ENCODE measurements at places on chromosomes 12 and 14.
A peak's percentile ranks its signal among the peaks of the same experiment; 100 is the strongest.

- no peak for DNase-seq
Observed at GRCh38 chr12:71492604-71493003, 53.0 kb downstream of the LGR5 start.

DNA sequence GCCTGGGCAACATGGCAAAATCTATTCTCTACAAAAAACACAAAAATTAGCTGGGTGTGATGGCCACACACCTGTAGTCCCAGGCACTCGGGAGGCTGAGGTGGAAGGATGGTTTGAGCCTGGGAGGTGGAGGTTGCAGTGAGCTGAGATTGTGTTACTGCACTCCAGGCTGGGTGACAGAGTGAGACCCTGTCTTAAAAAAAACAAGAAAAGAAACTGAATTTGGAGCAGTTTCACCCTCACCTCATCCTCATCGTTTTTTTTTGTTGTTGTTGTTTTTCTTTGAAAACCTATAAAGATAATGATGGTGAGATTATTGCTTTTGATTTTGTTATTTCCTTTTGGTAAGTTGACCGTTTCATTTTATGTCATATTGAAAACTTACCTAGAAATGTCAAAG is 60.7 kb downstream of the SLC38A6 start:
- DNase-seq, result no peak

DNA sequence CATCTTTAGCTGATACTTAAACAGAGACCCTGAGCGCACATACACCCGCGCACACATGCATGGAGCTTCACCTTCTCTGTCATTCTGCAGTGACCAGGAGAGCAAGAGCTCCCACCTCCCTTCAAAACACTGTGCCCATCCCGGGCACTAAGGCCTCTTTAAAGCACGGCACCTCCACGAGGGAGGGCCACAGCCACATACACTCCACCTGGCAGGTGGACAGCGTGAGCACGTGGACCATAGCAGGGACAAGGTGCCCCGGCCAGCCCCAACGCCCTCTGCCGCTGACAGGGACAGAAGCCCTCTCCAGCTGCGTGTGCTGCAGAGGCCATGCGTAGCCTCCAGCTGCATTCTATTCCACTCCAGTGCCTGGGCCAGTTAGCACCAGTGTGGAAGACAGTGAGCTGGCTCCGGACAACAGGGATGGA is 5.4 kb downstream of the GAPDH start:
- DNase-seq, result no peak

GRCh38 chr14:103739793-103740501 is 24.3 kb downstream of the ZFYVE21 start:
- DNase-seq, result no peak

DNA sequence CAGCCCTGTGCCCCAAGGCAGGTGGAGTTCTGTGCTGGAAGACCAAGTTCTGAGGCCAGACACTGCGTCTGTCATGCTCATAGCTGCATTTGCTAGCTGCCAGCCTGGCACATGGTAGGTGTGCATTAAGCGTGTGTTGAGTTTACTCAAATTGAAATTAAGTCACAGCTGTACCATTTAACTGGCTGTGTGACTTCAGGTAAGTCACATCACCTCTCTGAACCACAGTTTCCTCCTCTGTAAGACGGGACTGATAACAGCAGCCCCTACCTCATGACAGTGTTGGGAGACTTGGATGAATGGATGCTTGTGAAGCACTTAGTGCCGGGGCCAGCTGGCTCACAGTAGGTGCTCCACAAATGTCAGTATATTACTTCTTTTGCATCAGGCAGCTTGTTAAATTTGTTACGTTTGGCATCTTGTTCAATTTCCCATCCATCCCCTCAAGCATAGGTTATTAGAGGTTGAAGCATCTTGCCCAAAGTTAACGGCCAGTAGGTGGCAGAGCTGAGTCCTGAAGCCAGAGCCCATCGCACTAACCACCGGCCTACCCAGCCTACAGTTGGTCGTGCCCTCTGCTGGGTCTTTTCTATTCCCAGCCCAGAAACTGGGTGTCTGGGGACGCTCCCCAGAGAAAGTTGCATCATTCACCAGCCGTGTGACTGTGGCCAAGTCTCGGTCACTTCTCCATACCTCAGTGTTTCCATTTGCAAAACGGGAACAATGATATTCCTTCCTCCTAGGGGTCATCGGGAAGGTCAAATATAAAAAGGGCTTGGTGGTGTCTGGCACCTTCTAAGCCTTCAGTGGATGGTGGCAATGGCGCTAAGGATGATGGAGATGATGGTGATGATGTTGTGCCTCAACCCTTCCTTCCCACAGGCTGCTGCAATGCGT is 4.5 kb downstream of the DAO start:
- DNase-seq, result peak; percentile 43

DNA sequence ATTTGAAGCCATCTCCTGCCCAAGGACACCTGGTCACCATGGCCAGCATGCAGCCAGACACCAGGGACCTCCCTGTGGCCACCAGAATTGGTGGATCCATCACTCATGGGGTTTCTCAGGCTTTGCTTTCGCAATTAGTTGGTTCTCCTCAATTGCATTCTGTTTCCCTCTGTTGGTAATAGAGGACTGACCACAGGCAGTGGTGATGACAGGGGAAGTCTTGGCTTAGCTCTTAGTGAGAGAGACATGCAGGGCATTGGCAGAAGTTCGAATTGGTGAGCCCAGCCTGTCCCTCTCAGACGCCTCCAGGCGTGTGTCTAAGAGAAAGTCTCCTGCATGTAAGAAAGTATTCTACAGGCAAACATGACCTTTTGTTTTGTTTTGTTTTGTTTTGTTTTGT is 21.3 kb downstream of the HCAR2 start:
- DNase-seq, result no peak

DNA sequence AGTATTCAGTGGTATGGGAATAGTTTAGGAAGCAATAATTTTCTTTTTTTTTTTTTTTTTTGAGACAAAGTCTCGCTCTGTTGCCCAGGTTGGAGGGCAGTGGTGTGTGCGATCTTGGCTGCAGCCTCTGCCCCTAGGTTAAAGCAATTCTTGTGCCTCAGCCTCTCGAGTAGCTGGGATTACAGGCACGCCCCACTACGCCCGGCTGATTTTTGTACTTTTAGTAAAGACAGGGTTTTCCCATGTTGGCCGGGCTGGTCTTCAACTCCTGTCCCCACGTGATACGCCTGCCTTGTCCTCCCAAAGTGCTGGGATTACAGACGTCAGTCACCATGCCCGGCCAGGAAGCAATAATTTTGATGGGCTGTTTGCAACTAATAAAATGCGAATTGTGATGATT is 62.1 kb downstream of the ATG14 start:
- DNase-seq, result no peak

- DNase-seq, result no peak
Observed at GRCh38 chr14:104597576-104597975, 7.0 kb downstream of the TMEM179 start.

GRCh38 chr12:132375747-132376463 is 46.5 kb upstream of the GALNT9 start:
- DNase-seq, result no peak

DNA sequence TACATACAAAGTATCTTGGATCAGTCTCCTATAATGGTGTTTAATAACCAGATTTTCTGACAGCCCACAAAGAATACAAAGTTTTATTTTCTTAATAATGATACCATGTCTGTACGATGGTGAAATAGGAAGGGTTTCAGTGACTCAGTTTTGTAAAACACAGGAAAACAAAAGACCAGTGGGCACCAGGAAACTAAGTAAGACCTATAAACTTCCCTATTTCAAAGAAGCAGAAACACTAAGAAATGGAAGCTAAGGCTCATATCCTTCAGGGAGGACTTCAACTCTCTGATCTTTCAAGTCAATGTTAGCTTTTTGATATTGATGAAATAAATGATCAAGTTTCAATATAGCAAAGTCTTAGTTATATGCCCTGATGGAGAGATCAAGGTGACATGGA is 196.0 kb downstream of the DUSP6 start:
- no peak for DNase-seq

DNA sequence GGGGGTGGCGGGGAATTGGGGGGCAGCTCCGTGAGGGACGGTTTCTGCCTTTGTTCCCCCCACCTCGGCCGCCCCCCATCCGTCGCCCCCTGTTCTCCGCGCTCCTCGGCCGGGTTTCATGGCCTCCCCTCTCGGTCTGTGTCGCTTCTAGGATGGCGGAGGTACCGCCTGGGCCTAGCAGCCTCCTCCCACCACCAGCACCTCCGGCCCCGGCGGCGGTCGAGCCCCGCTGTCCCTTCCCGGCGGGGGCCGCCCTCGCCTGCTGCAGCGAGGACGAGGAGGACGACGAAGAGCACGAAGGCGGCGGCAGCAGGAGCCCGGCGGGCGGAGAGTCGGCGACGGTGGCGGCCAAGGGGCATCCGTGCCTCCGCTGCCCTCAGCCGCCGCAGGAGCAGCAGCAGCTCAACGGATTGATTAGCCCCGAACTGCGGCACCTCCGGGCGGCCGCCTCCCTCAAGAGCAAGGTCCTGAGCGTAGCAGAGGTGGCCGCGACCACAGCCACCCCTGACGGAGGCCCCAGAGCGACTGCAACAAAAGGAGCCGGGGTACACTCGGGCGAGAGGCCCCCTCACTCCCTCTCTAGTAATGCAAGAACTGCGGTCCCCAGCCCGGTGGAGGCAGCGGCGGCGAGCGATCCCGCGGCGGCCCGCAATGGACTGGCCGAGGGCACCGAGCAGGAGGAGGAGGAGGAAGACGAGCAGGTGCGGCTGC is 575 bp downstream of the NAA30 start:
- no peak for DNase-seq

DNA sequence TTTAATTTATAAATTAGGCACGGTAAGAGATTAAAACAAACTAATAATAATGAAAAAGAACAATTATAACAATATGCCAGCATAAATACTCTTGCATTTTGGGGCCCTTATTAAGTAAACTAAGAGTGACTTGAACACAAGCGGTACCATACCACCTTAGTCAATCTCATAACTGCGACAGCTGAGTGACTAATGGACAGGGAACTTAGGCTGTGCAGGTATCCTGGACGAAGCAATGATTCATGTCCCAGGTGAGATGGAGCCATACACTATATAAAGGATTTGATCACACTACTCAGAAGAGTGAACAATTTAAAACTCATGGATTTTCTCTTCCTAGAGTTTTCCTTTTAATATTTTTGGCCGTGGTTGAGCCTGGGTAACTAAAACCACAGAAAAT is 4.3 kb downstream of the KLRC4 start:
- DNase-seq, result no peak

GRCh38 chr12:116832353-116832752 is 48.9 kb downstream of the HRK start:
- no peak for DNase-seq

- peak; percentile 87 for DNase-seq
Observed at GRCh38 chr12:57487597-57488401, at the start of gene MARS1. Gene MARS1, plus strand, starts transcription at chr12:57488068. Its CDS starts 23 bp downstream, at chr12:57488091.

- no peak for DNase-seq
Observed at GRCh38 chr14:101131451-101131916, 228.0 kb upstream of the RTL1 start.

DNA sequence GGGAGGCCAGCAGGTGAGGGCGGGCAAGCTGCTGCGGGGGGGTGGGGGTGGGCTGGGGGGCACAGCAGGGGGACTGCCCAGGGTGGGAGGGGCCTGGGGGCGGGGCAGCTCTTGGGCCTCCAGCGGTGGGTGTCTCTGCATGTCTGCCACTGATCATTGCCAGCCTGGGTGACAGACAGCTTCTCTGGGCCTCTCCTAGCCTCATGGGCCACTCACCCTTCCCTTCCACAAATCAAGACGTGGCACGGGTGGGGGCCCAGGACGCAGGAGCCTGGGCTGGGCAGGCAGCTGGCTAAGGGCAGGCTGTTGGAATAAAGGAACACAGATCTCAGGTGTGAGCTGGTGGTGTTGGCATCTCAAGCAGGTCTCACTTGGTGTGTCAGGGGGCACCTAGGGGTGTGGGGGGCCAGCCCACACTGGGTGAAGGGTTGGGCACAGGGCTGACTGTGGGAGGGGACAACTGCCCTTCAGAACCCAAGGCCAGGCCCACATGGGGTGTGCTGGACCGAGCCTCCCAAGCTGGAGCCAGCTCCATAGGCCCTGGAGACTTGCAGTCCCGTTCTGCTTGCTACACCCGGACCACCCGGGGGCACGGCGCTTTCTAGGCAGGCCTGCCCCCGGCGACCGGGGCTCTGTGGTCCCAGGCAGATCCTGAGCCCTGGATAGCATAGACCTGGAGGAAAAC is 3.0 kb downstream of the TEDC1 start:
- DNase-seq, result no peak

GRCh38 chr14:57382283-57382682 is 8.1 kb upstream of the NAA30 start:
- DNase-seq, result no peak

GRCh38 chr14:104224506-104225277 is 86.3 kb downstream of the KIF26A start:
- DNase-seq, result peak; percentile 35

GRCh38 chr12:92696216-92696615 is 6.6 kb upstream of the PLEKHG7 start:
- DNase-seq, result no peak

DNA sequence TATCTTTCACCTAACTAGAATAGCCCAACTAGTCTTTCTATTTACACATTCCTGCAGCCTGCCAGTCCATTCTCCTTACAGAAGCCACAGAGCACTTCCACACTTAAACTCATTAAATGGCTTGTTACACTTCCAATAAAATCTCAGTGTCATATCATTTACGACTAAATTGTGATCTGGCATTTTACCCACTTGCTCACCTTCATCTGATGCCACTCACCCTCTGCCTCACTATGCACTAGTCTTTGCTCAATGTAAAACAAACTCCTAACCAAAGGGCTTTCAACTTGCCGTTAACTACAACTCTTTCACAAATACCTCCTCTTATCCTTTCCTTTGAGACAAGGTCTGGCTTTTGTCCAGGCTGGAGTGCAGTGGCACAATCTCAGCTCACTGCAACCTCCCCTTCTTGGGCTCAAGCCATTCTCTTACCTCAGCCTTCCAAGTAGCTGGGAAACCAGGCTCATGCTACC is 24.1 kb downstream of the YAF2 start:
- DNase-seq, result no peak

DNA sequence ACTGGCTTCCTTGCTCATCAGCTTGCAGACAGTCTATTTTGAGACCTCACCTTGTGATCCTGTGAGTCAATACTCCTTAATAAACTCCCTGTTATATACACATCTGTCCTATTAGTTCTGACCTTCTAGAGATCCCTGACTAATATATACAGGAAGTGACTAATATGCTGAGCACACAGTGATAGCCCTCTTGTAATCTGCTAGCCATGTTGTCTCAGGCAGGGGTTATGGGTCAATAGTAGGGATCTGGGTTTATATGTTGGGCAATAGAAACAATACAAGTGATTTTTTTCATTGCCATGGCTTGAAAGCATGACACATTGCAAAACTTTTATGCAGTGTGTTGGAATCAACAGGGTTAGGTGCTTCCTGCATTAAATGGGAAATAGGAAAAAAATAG is 562.2 kb downstream of the GALC start:
- DNase-seq, result no peak

- DNase-seq, result no peak
Observed at GRCh38 chr12:559906-560455, 100.2 kb downstream of the B4GALNT3 start.

DNA sequence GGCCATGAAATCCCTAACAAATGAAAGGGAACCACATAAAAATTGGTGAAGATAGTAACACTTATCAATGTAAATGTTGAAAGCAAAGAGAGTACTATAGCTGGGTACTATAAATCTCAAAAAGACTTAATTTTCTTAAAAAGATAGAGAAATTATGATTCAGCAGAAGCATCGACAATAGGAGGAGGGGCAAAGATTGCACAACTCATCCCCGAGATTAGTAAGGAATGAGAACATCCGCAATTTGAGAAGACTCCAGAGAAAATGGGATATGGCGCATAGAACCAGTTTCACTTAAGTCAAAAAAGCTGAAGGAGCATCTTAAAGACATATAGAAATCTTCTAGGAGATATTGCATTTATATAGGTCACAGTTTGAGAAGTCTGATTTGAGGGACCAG is 220.2 kb upstream of the SLC16A7 start:
- DNase-seq, result no peak

- DNase-seq, result no peak
Observed at GRCh38 chr14:32370714-32371113, 41.6 kb downstream of the AKAP6 start.
